ENCODE measurements at places on chromosomes 13 and 19.

DNA sequence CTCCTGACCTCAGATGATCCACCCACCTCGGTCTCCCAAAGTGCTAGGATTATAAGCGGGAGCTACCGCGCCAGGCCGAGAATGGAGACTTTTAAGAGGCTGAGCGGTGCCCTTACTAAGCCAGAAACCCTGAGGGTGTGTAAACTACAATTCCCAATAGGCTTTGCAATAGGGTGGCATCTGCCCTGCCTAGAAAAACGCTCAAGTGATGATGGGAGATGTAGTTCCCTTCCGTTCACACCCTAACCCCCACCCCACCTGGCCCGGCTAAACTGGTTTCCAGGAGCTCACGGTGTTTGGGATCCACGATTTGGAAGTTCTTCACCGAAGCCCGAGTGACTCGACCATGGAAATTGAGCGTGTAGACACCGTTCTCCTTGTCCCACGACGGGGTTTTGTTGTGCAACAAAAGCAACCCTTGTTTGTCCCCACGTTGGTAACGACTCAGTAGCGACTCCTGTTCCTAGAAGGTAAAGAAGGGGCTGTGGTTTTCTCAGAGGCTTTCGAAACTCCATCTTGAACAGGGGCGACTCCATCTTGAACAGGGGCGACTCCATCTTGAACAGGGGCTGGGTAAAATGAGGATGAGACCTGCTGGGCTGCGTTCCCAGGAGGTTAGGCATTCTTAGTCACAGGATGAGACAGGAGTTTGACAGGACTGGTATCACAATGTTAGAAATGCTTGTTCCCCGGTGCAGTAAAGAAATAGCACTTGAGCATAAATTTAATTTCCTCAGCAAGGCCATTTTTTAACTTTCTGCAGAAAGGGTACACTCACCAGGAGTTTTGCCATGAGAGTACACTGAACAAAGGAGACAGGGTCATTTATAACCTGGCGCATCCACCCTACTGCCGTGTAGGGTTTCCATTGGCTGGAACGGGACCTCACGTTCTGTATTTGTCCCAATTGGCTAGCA lies 9.8 kb downstream of the PPP1R15A start:
- DNase-seq = no peak

GRCh38 chr13:99847318-99847750 lies 124.2 kb downstream of the ZIC5 start:
- DNase-seq = no peak

DNA sequence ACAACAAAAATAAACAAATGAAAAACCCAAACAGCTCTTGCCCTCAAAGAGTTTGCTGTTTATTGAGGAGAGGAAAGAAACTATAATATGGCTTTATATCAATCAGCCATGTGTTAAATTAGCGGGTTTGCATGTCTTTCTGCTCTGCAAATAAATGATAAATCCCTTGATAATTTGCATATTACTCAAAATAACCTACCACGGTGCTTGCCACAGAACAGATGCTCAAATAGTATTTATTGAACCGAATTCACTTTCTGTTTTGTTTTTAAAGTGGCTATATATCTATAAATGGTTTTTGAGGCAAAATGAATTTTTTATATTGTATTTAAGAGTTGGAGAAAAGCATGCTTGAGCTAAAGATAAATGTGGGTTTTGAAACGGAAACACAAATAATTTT lies 428.1 kb downstream of the ITGBL1 start:
- DNase-seq = no peak

- no peak for DNase-seq
Observed at GRCh38 chr19:30806311-30806710, 434.1 kb downstream of the ZNF536 start.

- DNase-seq = no peak
Observed at GRCh38 chr13:34076943-34077703, 259.2 kb downstream of the RFC3 start.

DNA sequence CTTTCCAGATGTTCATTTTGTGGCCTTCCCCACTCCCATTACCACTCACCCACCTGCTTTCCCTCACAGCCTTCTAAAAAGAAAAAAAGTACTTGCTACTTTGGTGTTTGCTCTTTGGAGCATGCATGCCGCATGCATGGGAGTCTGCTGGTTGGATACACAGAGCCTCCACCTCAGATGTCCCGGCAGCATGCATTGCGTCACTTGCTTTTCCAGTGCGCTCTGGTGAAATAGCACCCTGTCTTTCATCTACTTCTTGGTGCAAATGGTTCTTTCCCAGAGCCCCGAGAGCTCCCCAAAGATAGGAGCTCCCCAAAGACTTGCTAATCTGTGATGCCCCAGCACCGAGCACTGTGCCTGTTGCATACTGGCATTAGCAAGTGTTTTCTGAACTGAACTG lies 333.2 kb upstream of the ZNF507 start:
- no peak for DNase-seq
